ENCODE measurements at places on chromosomes 1 and 21.
A peak's percentile ranks its signal among the peaks of the same experiment; 100 is the strongest.

GRCh38 chr21:45409466-45410150 lies 4.6 kb downstream of the COL18A1 start:
- no peak for DNase-seq

DNA sequence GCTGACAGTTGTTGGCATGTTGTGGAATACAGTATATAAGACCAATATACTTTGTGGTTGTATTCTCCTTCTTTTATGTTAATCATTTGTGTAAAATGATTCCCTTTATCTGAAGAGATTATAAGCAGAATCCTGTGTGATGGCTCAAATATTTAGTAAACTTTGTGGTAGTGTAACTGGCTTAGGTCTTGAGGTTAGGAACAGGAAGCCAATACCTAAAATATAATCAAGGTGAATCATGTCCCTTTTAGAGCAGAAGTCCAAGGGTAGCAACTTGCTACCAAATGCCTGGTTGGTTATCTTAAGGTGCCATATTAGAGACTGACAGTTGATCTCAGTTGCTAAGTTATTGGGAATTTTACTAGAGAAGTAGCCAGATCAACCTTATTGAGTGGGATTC lies 398.5 kb upstream of the ADAMTS5 start:
- no peak for DNase-seq

DNA sequence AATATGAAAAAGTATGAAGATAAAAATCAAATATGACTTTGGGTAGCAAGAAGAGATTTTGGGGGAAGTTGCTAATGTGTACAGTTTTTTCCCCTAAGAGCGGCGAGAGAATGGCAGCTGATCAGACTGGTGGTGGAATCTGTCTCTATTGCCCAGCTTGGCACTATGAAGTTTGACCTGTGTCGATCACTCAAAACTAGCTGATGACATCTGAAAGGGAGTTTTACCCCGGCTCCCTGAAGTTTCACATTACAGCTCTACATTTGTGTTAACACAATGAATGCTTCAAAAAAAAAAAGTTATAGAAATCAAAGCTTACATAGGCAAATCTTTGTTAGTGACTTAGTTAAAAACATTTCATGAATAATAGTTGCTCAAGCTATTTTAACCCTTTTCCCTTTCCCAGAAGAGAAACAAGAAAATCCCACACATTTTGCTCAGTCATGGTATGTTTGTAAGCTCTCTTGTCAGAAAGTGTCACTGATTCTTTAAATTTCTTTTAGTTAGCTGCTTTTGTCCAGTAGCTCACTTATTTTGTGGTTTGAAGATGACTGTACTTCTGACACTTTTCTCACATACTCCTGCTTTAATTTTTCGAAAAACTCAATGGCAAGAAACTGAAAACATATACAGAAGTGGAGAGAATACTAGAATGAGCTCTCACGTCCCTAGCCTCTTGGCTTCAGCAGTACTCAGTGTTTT lies 41.3 kb downstream of the DYRK1A start:
- DNase-seq: no peak

GRCh38 chr1:11654137-11654938 lies at the start of the genes FBXO2 and FBXO44:
TSS of gene FBXO2 (minus strand) at chr1:11654429. CDS start at chr1:11654340, 89 bp downstream.
TSS of gene FBXO44 (plus strand) at chr1:11654877. CDS start at chr1:11655836, 959 bp downstream.
- no peak for DNase-seq

DNA sequence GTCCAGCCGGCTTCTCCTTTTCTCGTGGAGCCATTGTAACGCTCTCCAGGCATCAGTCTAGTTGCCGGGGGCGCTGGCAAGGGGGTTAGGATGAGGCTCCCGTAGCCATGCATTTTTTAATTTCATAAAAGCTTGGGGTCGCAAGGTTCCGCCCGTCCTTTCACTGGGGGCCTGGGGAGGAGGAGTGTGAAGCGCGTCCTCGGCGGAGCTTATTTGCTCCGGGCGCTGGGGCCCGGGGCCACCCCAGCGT lies 1.6 kb downstream of the ADGRL2 start:
- no peak for DNase-seq

DNA sequence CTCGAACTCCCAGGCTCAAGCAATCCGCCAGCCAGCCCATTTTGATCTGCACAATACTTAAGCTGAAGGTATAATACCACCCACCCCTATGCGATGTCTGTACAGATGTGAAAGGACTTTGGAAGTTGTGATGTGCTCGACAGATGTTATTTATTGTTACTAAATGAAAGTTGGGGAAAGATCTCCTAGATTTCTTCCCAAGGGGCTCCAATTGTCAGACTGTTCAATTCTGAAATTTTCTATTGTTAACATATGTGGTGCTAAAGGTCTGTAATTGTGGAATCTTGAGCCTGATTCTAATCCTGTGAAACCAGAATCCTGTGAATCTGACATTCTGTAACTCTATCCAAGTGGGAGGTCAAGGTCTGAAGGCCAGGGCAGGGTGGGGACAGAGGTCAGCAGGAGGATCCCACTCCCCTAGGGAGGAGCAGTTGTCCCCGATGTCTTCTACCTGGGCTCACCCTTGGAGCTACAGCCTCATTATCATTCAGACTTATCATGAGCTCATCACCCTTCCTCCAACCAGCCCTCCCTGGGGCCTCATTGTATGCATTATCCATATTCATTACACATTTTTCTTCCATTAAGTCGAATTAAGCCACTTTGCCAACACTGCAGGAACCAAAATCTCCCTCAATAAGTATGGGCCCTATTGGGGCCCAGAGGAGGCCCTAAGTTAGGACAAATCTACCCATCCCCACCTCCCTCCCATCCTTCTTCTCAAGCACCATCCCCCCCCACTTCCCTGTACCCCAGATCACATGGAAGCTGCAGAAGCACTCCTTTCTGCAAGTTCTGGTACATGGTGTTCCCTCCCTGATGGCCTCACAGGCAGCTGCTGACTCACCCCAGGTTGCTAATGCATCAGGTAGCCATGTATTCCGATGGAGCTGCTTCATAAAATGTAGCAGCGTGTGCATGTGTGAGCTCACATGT lies 32.3 kb downstream of the SHISAL2A start:
- DNase-seq: peak; percentile 69

GRCh38 chr1:89259283-89259971 lies 13.2 kb downstream of the GBP5 start:
- no peak for DNase-seq

DNA sequence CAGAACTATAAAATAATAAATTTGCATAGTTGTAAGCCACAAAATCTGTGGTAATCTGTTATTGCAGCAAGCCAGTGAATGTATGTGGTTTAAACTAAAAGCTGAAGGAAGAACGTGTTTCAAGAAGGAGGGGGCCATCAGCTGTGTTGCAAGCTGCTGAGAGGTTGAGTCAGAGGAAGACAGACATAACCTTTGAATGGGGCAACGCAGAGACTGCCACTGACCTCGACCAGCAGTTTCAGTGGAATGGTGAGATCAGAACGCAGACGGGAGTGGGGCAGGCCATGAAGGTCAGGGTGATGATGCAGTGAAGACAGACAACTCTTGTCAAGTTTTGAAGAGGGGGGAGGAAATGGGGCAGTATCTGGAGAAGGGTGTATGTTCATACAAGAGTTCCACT lies 23.2 kb upstream of the QSOX1 start:
- no peak for DNase-seq

DNA sequence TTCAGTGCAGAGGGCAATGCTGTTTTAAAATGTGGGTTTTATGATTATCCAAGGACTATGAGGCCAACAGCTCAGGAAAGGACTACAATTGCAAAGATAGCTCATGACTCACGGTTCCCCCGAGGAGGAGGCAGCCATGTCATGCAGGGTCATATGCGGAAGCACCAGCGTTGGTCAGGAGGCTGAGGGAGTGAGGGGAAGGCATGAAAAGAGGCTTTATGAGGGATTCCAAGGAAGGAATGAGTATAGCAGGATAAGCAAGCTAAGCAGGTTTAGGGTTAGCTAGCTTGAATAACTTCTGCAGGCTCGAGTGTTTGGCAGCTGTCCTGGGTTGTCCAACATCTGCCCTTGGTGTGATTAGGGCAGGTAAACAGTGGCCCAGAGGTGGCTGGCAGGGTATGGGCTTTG lies 495.1 kb downstream of the SETD4 start:
- peak; percentile 11 for DNase-seq

- DNase-seq: no peak
These were observed 22.9 kb upstream of the EPS8L3 start for GRCh38 chr1:109786531-109787021.

DNA sequence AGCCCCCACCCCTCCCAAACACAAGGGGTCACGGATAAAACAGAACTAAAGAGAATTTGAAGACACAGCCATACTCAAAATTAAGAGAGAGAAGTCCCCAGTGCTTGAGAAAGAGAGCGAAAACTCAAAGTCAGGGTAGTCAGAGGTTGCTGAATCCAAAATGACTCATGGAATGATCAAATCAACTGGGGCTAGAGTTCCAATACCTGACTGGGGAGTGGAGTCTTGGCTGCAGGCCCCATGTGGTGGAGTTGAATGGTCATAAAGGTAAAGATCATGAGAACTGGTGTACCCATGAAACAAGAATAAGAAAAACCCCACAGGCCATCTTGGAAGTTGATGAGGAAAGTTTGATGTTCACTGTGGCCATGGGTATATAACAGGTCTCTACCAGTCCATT lies 84.5 kb upstream of the LRRN2 start:
- DNase-seq: no peak

DNA sequence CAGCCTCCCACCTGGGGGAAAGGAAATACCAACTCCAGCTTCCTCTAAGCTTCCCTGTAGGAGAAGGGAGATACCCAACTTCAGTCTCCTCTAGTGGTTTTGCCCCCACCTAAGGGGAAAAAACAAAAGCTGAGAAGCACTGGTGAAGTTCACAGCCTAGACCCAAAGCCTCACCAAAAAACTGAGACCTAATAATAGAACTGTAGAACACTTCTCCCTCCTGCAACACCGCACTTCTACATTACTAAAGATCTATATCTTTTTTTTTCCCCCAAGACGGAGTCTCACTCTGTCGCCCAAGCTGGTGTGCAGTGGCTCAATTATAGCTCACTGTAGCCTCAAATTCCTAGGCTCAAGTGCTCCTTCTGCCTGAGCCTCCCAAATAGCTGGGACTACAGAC lies 43.2 kb downstream of the SLC2A1 start:
- DNase-seq: no peak

DNA sequence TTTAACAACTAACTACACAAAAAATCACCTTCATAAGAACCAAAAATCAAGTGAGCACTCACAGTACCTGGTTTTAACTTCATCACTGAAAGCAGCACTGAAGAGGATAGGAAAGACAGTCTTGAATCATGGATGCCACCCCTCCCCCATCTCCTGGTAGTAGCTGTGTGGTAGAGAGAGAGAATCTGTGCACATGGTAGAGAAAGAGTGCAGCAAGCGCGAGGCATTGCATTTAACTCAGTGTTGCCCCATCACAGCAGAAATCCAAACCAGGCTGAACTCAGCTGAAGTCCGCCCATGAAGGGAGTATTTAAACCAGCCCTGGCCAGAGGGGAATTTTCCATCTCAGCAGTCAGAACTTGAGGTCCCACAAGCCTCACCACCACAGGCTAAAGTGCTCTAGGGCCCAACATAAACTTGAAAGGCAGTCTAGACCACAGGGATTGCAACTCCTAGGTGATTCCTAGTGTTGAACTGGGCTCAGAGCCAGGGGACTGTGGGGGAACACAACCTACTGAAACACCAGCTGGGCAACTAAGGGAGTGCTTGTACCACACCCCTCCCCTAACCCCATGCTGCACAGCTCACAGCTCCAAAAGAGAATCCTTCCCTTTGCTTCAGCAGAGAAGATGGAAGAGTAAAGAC lies 38.4 kb downstream of the VAV3 start:
- no peak for DNase-seq

GRCh38 chr1:205248793-205249601 lies 21.3 kb downstream of the TMCC2 start:
- peak; percentile 89 for DNase-seq

DNA sequence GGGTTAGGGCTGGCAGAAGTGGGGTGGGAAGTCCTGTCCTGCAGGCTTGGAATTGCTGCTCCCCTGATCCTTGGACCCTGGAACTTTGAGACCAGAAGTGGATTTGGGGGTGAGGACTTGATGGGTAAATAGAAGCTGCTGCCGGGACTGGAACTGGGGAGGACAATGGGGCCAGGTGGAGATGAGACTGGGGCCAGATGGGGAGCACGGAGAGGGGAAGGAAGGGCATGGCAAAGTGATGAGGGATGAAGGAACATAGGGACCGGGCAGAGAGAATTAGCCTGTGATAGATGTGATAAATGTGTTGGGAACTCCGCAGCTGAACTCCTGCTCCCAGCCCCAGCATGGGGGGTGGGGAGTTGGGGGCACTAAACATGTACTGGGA lies 637 bp downstream of the NHLH1 start:
- no peak for DNase-seq

DNA sequence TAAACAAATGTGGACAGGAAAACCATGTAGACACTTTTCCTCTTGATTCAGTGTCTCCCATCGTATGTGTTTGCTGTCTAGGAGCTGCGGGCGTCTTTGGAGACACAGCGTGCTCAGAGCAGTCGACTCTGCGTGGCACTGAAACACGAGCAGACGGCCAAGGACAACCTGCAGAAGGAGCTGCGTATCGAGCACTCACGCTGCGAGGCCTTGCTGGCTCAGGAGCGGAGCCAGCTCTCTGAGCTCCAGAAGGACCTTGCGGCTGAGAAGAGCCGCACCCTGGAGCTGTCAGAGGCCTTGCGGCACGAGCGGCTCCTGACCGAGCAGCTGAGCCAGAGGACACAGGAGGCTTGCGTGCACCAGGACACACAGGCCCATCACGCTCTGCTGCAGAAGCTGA lies 27.2 kb upstream of the DIP2A start:
- no peak for DNase-seq

DNA sequence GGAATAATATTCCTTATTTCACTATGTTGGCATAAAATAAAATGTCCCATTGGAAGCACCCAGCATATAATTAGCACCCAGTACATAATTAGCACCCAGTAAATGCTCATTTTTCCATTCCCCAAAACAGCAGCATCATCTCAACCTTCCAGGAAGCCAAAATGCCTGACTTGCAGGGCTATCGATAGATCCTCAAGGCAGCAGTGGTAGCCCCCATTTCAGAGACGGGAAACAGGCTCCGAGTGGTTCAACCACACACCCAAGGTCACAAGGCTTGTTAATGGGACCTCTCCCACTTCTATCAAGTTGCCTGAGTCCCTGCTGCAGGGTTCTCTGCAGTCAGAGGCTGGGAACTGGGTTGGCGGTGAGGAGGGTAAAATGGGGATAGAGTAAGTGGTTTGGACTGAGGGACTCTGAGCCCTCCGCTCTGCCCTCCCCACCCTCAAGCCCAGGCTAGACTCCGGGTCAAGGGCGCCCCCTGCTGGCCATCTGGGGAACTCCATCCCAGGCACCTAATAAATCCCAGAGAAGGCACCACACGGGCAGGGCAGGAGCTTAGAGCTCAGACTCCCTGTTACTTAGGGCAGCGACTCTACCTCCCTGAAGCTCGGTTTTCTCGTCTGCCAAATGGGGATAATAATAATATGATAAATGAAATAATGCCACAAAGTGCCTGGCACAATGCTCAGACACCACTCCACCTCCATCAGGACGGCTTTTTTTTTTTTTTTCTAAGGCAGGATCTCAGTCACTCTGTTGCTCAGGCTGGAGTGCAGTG lies 21.9 kb upstream of the LAPTM5 start:
- peak; percentile 91 for DNase-seq

GRCh38 chr1:75394386-75395139 lies 216.4 kb downstream of the SLC44A5 start:
- no peak for DNase-seq

- peak; percentile 37 for DNase-seq
These were observed 922 bp downstream of the CPT2 start for GRCh38 chr1:53197291-53198200.

- no peak for DNase-seq
These were observed 88.1 kb downstream of the COP1 start for GRCh38 chr1:176118985-176119384.
